Naive B cell (primary cell): ENCODE measurements at places on chromosomes 13 and 19.

GRCh38 chr13:37656247-37656940 is 57.8 kb upstream of the POSTN start:
- DNase-seq = no peak

DNA sequence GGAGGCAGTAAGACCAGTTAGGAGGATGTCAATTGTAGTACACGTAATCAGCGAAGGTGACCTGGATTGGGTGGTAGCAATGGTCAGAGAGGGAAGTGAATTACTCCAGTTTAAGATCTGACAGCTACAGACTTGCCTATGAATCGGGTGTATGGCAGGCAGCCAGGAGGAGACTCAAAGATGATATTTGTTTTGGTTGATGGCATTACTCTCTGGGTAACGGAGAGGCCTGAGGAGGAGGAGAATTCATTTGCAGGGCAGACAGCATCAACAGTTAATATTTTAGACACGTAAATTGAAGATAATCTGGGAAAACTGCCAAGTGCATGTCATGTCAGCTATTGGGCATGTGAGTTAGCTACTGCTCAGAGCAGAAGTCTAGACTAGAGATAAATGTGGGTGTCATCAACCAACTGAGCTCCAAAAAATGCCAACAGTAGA is 109.2 kb downstream of the SGCG start:
- DNase-seq = no peak

- no peak for DNase-seq
Observed at GRCh38 chr19:19402656-19403372, 2.7 kb upstream of the GATAD2A start.

DNA sequence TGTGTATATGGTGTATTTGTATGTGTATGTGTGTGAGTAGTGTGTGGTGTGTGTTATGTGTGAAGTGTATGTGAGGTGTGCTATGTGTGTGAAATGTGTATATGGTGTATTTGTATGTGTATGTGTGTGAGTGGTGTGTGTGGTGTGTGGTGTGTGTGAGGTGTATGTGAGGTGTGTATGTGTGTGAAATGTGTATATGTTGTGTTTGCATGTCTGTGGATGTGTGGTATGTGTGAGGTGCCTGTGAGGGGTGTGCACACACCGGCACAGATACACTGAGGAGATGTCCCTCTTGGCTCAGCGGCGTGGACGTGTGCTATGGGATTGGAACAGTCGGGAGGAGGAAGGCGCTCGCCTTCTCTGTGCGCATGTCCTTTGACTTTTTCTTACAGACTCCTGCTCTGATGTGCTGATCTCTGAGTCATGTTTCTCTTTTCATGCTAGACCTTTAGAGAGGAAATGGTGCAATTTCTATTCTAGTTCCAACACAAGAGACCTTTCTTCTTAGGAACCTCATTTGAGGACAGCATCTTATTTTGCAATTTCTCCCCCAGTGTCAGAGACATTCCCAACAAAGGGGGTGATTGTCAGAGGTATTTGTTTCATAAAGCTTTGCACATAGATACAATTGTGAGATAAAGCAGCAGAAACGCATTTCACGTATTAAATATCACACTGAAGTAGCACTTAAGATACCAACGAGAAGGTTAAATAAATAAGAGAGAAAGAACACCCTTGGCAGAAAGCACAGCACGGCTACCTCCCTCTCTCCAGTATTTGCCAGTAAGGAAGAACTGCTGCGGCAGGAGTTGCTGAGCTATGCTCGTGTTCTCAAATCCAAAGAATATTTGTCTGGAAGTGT is 11.3 kb upstream of the TNFRSF19 start:
- no peak for DNase-seq

DNA sequence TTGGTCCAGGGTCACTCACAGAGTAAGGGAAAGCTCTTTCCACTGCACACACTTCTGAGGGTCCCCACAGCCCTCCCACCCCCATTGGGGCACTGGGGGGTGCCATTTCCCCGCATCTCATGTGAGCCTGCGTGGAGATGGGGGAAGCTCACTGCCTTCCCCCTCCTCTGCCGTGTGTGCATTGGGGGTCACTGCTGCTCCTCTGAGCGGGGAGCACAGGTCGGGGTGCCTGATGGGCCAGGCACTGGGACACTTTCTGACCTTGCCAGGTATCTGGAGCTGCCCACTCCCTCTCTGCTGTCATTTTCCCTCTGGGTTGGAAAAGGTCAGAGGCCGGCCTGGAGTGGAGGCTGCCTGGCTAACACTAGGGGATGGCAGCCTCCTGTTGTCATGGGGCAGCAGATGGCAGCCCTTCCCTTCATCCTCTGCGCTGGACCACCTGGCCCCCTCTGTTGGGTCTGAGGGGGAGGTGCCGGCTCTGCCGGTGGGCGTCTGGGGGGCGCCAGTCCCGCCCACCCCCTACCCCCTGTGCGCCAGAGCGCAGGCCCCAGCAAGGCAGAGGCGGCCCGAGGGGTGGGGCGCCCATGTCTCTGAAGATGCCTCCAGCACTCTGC is 9.1 kb downstream of the SSBP4 start:
- DNase-seq = no peak
